ENCODE measurements at places on chromosomes 3 and 15.

DNA sequence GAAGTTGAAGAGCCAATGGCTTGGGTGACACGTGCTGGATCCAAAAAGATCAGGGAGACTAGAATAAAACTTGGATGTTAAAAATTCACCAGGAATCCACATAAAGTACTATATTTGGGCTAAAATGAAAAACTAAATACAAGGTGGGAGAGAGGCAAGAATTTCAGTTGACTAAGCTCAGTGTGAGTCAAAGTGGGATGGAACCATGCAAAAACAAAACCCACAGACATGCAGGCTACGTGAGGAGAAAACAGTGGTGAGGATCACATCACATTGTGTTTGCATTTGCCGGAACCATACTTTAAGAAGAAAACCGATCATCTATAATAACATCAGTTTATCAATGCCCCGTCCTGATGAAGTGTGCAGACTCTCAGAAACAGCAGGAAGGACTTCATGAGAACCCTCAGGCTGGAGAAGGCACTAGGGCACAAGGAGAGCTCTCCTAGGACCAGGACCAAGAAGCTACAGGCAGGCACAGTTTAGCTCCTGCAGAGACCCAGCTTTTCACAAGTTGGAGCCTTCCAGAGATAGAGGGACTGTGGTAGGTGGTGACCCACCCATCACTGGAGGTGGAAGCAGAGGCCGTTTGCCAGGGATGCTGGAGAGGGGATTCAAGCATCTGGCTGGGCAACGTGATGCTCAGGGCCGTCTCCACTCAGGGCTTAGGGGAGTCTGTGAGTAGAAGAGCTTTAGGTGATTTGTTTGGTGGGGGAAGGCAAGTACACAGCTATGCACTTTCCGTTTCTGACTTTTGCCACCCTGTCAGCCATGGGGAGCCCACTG, 29.0 kb upstream of the NR2E3 start:
- no peak for ATAC-seq
- H3K36me3 ChIP-seq: no peaks in the 10 kb centered on the region
- no peak overlapping the region for H3K4me3 ChIP-seq
- H3K27ac ChIP-seq: no peak overlapping the region
- peaks cover 49% of the 10 kb centered on the region for H3K27me3 ChIP-seq
- H3K4me1 ChIP-seq: peaks cover 15% of the 10 kb centered on the region

GRCh38 chr3:47577583-47578118, 1.0 kb downstream of the CSPG5 start:
- peaks cover 28% of the 10 kb centered on the region for H3K27me3 ChIP-seq
- ATAC-seq: peak; percentile 59
- H3K27ac ChIP-seq: no peak overlapping the region
- H3K36me3 ChIP-seq: no peaks in the 10 kb centered on the region

DNA sequence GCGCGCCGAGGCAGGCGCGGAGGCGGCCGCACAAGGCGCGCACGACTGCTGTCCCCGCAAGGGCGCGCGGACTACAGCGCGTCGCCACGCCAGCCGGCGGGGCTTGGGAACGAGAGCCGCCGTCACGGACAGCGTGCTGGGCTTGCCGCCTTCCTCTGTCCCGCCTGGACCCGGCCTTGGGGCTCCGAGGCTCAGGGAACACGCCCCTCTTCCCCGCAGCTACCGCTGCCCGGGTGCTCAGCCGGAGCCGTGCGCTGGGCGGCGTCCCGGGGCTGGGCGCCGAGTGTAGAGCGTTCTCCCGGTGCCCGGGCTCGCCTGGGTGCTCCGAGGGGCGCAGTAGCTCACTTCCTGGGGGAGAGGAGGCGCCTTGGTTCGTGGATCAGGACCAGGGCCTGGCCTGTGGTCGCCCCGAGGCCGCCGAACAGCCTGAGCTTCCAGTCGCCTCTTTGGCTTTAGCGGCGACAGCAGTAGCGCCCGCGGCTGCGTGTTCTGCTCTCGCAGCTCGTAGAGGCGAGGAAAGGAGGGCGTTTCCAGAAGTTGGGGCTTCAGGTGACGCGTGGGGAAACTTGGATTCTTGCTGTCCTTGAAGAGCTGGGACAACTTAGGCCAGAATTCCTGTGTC, 226.7 kb upstream of the C2CD4B start:
- H3K27ac ChIP-seq: no peak overlapping the region
- peak; percentile 32 for ATAC-seq
- H3K36me3 ChIP-seq: no peaks in the 10 kb centered on the region
- H3K4me1 ChIP-seq: peaks cover 21% of the 10 kb centered on the region

- no peak for ATAC-seq
- H3K36me3 ChIP-seq: no peaks in the 10 kb centered on the region
- H3K4me1 ChIP-seq: no peaks in the 10 kb centered on the region
- no peaks in the 10 kb centered on the region for H3K27me3 ChIP-seq
Observed at GRCh38 chr15:98202256-98202655, 241.8 kb downstream of the ARRDC4 start.

DNA sequence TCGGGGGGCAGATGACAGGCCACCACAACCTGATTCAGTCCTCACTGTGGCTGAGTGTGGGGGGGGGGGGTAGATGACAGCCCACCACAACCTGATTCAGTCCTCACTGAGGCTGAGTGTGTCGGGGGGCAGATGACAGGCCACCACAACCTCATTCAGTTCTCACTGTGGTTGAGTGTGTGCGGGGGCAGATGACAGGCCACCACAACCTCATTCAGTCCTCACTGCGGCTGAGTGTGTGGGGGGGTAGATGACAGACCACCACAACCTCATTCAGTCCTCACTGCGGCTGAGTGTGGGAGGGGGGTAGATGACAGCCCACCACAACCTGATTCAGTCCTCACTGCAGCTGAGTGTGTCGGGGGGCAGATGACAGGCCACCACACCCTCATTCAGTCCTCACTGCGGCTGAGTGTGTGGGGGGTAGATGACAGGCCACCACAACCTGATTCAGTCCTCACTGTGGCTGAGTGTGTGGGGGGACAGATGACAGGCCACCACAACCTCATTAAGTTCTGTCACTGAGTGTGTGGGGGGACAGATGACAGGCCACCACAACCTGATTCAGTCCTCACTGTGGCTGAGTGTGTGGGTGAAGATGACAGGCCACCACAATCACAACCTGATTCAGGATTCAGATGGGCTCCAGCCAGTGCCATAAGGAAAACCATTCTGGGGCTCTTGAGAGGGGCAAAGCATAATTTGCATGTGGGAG, 16.9 kb downstream of the ZNF717 start:
- no peak overlapping the region for H3K27ac ChIP-seq
- H3K4me3 ChIP-seq: no peak overlapping the region
- no peaks in the 10 kb centered on the region for H3K4me1 ChIP-seq

DNA sequence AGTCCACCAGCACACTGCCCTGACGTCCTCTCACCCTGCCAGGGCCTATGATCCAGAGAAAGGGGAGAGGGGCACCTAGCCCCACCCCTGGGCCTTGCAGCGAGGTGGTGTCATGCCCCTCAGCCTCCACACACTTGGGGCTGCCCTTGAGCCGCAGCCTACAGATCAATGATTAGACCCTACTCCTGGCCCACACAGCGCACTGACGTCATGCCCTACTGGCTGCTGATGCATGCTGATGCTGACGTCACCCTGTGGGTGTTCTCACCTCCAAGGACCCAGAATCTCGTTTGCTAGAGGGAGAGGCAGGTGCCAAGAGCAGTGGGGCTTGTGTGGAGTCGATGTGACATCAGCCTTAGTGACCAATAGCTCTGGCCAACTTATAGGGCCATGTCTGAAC, 18.0 kb downstream of the ARL14 start:
- peak; percentile 36 for ATAC-seq
- H3K36me3 ChIP-seq: no peaks in the 10 kb centered on the region
- no peak overlapping the region for H3K27ac ChIP-seq
- no peak overlapping the region for H3K4me3 ChIP-seq
- no peaks in the 10 kb centered on the region for H3K27me3 ChIP-seq

- no peak overlapping the region for H3K27ac ChIP-seq
- H3K4me1 ChIP-seq: peaks cover 11% of the 10 kb centered on the region
- H3K36me3 ChIP-seq: peaks cover 69% of the 10 kb centered on the region
- H3K4me3 ChIP-seq: no peak overlapping the region
- no peaks in the 10 kb centered on the region for H3K27me3 ChIP-seq
- no peak for ATAC-seq
Observed at GRCh38 chr15:76282465-76282864, 28.8 kb downstream of the ETFA start.

GRCh38 chr3:148379763-148380382, 317.8 kb upstream of the AGTR1 start:
- no peaks in the 10 kb centered on the region for H3K36me3 ChIP-seq
- H3K4me3 ChIP-seq: no peak overlapping the region
- no peaks in the 10 kb centered on the region for H3K27me3 ChIP-seq
- no peak overlapping the region for H3K27ac ChIP-seq
- ATAC-seq: no peak

- no peaks in the 10 kb centered on the region for H3K36me3 ChIP-seq
- no peaks in the 10 kb centered on the region for H3K4me1 ChIP-seq
Observed at GRCh38 chr15:65058394-65059368, 9.1 kb downstream of the RASL12 start.

DNA sequence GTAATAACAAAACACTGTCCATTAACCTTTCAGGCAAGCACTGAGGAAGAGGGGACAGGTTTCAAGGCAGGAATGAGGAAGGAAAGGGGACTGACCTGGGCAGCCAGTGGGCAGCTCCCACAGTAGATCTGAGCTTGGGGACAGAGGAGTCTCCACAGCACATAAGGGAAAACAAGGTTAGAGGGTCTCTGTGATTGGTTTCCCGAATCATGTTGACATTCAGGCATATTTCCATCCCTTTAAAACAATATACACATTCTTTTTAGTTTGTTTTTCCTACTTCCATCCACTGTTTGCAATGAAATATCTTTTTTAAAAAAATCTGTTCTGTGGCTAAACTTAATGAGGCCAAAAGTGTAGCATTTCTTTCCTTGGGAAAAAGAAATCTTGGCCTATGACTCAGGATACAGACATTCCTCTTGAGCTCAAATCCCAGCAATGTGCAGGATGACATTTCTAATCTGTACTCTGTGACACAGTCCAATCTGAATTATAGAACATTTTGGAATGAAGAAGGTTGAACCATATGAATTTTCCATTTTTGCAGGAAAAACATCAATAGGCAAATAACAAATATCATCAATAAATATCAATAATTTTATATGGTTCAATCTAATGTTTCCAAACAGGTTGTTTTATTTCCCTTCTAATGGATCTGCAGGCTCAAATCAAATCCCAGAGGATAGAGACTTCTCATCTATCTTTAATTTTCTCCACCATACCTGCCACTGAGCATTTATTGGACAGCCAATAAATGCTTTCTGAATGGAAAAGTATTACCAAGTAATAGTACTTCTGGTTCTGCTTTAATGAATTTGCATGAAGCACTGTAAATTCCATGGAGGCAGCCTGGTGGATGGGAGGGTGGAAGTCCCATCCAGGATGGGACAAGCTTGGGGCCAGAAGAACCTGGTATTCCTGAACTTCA, 54.1 kb downstream of the ITGB5 start:
- H3K4me1 ChIP-seq: peaks cover 32% of the 10 kb centered on the region
- no peak overlapping the region for H3K4me3 ChIP-seq
- H3K36me3 ChIP-seq: peaks cover 4% of the 10 kb centered on the region
- peaks cover 53% of the 10 kb centered on the region for H3K27me3 ChIP-seq
- no peak for ATAC-seq
